Heart right ventricle (tissue), 16 donors: ENCODE measurements at places on chromosomes 7 and 10.
A peak's percentile ranks its signal among the peaks of the same experiment; 100 is the strongest.

- DNase-seq: no peak
Measured at GRCh38 chr10:30940256-30940655, 91.4 kb downstream of the ZNF438 start.

GRCh38 chr10:119726676-119727261 lies 919 bp downstream of the INPP5F start:
- DNase-seq: no peak

DNA sequence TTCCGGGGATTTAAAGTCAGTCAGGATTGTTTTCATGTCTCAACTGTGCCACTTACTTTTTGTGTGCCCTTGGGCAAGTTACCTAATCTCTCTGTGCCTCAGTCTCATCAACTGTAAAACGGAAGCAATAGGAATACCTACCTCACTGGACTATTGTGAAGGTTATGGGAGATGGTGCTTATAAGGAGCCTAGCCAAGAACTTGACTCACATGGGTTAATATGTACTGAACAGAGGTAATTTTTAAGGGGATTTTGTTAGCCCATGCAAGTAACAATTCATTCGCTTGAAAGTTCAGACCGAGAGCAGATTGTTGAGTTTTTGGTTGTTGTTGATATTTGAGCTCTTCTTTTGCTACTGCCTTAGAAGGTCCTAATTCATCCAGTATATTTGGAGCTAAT lies 202.9 kb downstream of the ZNF365 start:
- DNase-seq: no peak

GRCh38 chr7:78901566-78901965 lies 551.9 kb downstream of the MAGI2 start:
- no peak for DNase-seq

- no peak for DNase-seq
Measured at GRCh38 chr7:153939177-153939576, 113.0 kb upstream of the DPP6 start.

DNA sequence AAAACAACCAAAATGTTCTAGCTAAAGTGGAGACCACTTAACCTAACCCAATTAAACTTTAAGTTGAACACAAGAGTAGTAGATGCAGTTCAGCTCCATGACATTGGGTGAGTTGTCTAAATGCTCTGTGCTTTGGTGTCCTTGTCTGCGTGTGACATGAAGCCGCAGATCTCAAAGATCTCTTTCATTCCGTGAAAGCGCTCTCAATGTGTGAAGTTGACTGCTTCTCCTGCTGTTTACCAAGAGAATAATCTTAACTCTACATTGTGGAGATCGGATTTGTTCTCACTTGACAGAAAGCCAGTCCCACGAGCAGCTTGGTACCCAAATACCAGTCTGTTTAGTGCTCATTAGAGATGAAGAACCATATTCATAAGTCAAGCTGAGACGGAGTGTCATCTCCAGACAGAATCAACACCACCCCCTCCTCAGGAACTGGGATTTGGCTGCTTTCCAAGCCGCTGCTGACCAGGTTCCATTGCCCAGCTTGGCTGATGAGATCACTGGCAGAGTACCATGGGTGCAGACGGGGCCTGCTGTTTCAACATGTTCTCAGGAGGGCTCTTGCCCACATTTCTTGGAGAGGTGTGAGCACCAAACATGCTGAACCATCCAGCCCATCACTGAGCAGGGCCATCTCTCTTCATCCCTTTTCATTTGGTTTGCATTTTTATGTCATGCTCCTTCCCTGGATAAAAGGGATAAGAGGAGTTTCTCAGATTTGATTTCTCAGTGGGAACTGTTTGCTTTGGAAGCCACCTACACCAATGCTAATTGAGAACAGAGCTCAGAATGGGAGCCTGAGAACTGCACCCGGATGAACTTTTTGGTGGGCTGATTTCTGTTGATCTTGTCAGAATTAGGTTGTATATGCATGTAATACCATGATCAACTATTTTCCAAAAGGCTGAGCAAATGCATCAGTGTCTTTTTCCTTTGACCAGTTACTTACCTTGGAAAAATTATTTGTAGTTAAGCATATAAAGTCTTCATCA lies 95.8 kb upstream of the AGBL3 start:
- peak; percentile 51 for DNase-seq

GRCh38 chr7:51482976-51483375 lies 166.4 kb upstream of the COBL start:
- no peak for DNase-seq

GRCh38 chr7:27910326-27910725 lies 170.4 kb downstream of the TAX1BP1 start:
- no peak for DNase-seq
